ENCODE measurements at places on chromosomes 3 and 15.
A peak's percentile ranks its signal among the peaks of the same experiment; 100 is the strongest.

- no peak for DNase-seq
These were observed 9.8 kb downstream of the SELENOS start for GRCh38 chr15:101267320-101268104.

DNA sequence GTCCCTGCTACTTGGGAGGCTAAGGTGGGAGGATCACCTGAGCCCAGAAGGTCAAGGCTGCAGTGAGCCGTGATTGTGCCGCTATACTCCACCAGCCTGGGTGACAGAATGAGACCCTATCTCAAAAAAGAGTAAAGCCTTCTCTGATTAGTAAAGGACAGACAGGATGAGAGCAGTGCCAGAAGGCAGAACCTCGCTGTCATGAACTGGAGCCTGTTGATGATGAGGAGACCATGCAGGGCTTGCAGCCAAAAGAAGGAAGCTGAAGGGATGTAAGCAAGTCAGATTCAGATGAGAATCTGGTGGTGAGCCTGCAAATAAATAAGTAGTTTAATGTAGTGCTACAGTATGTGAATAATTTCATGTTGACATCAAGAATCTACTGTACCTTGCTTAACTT lies 52.8 kb downstream of the USP50 start:
- DNase-seq = no peak

- no peak for DNase-seq
These were observed 526.4 kb downstream of the SOX2 start for GRCh38 chr3:182238126-182238525.

GRCh38 chr15:59174835-59175831 lies 31.5 kb upstream of the LDHAL6B start:
- DNase-seq = no peak

DNA sequence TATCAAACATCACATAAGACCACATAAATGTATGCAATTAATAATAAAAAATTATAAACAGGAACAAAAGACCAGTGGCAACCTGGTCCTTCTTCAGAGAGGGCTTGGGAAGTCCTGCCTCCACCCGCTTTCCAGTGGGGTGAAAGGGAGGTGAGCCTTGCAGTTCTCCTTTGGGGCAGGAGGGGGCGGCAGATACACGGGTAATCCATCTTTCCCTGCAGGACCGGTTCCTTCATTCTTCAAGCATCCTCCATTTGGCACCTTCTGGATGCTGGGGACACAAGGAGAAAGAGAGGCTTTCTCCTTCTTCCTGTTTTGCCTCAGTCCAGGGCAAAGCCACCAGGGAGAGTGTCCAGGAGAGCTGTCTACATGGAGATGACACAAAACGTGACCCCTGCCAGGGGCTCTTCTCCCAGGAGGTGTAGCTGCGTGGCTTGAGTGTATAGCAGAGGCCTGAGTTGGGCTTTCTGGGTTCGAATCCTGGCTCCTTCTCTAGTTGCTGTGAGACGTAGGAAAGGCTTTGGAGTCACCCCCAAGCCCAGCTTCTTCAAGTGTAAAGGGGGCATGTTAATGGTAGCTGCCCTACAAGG lies 23.2 kb downstream of the RPLP1 start:
- DNase-seq = no peak

DNA sequence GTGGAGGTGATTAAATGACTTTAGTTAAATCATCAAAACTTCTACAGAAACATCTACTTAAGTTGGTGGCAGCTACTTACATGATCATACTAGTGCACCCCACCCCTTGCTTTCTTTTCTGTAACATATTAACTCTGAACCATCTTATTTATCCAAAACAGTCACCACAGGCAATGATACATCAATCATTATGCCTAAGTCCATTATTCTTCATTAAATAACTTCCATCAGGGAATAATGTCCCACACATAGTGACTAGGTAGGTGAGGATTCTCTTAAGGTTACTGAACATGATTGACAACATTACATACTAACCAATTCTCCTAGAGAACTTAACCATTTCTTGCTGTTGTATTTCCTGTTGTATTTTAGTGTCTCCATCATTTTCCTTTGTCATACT lies 210.2 kb downstream of the NR1D2 start:
- no peak for DNase-seq

GRCh38 chr3:24485511-24485910 lies 9.1 kb downstream of the THRB start:
- DNase-seq = no peak

DNA sequence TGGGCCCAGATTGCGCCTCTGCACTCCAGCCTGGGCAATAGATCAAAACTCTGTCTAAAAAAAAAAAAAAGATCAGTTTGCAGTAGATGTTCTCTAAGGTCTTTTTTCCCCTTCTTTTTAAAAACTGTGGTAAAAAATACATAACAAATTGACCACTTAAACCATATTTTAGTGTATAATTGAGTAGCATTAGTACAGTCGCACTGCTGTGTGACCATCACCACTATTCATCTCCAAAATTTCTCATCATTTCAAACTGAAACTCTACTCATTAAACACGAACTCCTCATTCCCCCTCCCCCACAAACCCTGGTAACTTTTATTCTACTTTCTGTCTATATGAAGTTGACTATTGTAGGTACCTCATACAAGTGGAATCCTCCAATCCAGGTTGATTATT lies 160.3 kb downstream of the PEX5L start:
- DNase-seq = no peak

GRCh38 chr3:143121241-143122088 lies 1.9 kb downstream of the CHST2 start:
- DNase-seq = peak; percentile 63

GRCh38 chr3:51283421-51283820 lies 101.7 kb upstream of the MANF start:
- DNase-seq = no peak

GRCh38 chr3:147421184-147421912 lies 12.2 kb downstream of the ZIC1 start:
- DNase-seq = no peak

DNA sequence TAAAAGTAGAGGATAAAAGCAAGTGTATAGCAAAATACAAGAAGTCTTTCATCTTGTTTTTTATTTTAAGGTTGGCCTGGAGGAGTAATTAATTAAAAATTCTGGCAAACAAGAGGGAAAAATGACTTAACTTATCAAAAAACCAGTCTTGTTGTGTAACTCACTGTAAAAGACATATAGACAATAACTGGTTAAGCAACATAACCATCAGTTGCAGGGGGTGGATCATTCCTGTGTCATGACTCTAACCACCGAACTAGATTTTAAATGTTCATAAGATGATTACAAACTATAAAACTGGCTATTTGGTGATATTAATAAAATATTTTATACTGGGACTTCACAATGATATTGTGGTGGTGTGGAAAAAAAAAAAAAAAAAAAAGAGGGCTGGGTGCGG lies 130.6 kb downstream of the STAG1 start:
- no peak for DNase-seq

DNA sequence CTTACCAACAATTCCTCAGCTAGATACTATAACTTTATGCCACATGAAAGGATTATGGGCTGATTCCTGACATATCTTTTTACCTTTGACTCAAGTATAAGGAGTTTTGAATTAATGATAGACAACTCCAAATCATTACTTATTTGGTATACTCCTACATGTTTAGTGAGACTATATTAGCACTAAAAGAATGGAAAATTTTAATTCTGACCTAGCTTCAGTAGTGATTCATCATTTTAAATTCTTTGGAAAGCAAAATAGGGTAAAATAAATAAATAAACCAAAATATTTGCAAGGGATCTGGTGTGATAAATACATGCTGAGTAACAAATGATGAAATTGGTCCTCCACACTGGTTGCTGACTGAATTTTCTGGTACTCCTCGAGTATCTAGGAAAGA lies 42.3 kb upstream of the VGLL3 start:
- DNase-seq = no peak

DNA sequence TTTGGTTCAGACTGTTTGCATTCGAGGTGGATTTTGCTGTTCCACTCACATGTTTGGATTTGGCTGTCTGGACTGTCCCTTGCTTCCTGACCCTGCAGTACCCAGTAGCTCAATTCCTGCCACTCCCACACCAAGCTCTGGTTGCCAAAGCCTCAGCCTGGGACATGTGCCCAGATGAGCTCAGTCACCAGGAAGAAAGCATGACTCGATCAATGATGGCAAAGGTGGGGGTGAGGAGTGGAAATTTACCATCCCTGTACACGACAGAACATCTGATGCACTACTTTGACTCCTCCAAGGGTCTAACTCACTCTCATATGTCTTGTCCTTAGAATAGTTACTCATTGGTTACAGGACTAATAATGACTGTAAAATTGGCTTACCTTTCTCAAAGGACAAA lies 45.2 kb downstream of the ZNF385D start:
- no peak for DNase-seq

GRCh38 chr15:50549326-50549725 lies 2.9 kb upstream of the USP50 start:
- DNase-seq = no peak

DNA sequence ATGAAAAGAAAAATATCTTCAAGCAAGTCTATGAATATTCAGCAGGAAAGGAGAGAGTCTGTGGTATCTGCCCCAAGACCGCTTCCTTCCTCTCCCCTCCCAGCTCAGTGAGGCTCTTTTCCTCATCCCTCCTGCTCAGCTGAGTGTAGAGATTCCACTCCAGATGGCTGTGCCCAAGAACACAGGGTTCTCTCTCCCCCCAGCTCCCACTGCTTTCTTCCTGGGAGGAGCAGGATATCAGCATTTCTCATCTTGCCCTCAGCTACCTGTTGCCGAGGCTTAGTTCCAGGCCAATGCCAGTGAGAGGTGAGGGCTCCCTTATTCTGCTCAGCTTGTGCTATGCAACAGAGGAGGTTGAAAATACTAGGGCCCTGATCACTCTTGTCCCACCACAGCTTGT lies 211.9 kb downstream of the SV2B start:
- DNase-seq = no peak

DNA sequence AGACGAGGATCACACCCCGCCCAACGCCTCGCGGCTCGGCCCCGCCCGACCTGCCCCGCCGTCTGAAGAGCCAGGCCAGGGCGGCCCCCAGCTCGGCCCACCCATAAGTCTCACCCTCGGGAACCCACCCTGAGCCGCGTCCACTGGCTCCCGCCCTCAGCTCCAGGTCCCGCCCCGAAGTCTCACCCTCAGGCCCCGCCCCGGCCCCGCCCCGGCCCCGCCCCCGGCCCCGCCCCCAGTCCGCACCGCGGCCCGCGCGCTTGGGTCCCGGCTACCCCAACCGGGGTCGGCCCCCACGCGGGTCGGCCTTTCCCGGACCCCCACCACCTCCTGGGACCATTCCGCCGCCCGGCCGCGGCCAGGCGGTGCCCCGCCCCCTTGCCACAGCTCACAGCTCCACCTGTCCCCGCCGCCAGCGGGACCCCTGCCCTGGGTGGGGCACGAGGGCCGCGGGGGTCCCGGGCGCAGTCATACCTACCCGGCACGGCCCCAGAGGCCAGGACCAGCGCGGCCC lies 489 bp downstream of the CSPG5 start:
- no peak for DNase-seq

DNA sequence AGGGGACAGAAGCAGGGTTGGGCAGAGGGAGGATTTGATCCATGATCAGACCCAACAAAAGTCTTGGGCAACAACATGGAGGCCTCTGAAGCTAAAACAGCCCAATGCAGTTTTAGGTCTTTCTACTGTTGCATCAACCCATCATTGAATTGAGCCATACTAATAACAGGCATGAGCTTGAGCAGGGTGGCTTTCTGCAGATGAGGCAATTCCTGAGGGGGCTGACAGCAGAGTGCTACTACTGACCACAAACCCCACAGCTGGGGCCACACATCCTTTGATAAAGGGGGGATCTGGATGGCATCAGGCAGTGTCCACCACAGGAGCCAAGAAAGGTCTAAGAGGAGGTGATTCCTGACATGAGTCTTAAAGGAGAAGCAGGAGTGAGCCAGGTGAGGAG lies 517.0 kb upstream of the PPP2R3A start:
- DNase-seq = no peak

GRCh38 chr15:39578851-39579486 lies 1.9 kb upstream of the THBS1 start:
- no peak for DNase-seq

DNA sequence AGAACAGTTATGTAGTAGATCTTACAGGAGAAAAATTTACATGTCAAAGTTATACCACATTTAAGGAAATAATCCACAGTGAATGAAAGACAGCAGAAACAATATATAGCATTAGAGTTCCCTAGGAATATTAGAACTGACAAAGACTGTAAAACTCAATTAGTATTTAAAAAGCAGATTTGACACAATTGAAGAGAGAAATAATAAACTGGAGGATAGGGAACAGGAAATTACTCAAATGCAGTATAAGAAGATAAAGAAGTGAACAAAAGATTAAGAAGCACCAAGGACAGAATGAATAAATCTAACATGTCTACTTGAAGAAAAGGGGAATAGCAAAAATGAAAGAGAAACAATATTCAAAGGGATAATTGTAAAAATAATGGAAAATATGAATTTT lies 132.6 kb upstream of the CHRNA7 start:
- no peak for DNase-seq

GRCh38 chr3:78507196-78507984 lies 1260.4 kb downstream of the ROBO1 start:
- no peak for DNase-seq

- no peak for DNase-seq
These were observed 35.2 kb downstream of the HMCES start for GRCh38 chr3:129313665-129314385.

- no peak for DNase-seq
These were observed 39.5 kb downstream of the HACD3 start for GRCh38 chr15:65569728-65570127.

DNA sequence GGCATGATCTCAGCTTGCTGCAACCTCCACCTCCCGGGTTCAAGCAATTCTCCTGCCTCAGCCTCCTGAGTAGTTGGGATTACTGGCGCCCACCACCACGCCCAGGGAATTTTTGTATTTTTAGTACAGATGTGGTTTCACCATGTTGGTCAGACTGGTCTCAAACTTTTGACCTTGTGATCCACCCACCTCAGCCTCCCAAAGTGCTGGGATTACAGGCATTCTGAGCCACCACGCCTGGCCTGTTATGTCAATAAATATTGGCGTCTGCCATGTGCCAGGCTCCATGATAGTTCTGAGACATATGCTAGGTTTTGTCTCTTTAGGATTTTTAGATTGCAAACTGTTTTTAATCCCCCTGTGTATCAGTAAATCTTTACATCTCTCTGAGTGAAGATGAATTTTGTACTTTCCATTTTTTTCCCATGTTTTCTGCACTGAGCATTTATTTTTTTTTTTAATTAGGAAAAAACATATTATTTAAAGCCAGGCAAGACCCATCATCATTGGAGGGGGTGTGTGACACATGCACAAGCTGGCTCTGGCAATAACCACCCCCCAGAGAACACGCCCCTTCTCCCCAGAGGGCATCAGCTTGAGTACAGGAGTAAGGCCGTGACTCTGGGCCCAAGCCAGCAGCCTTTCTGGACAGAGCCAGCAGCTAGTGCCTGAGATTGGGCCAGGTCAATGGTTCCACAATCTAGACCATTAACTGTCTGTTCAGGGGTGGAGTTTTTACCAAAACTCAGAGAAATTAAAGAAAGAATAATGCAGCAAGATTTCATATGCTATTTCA lies 51.0 kb upstream of the ATP1B3 start:
- DNase-seq = no peak

DNA sequence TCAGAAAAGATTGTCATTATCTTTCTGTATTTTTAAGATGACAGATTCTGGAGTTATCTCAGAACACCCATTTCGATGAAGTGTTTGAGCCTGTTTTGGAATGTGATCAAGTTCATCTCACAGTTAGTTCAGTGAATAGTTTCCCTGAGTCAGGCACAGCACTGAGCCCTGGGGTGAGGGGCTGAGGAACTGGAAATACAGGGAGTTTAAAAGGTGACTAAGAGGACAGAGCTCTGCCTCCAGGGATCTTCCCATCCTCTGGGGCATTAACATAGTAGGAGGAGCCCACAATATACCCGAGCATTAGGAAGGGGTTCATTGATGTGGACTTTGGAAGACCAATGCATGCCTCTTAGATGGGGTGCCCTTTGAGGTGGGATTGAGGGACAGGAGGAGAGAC lies 355.1 kb downstream of the CLSTN2 start:
- DNase-seq = no peak

Data from stimulated activated CD8-positive, alpha-beta memory T cell treated with anti-CD3 and anti-CD28 coated beads, Interleukin-15, amount 100 ng/mL, for 4 hours (primary cell).